ENCODE measurements at places on chromosomes 12 and 14. TPM values are rescaled to one million over a fixed set of nuclear protein-coding genes. Genes with fewer than 3 reads are reported as not detected.

Gene MMP14
- polyA plus RNA-seq = 108 TPM

Gene RAPGEF3
- polyA plus RNA-seq = 7.9 TPM

Gene B4GALNT3
- polyA plus RNA-seq = 5.9 TPM

Gene NGB
- 3.1 TPM for polyA plus RNA-seq

Gene SERPINA12
- not detected for polyA plus RNA-seq

Gene TAC3
- 13.5 TPM for polyA plus RNA-seq

Gene AQP6
- polyA plus RNA-seq = 0.49 TPM

Gene NUAK1
- polyA plus RNA-seq = 3.1 TPM

Gene DTX1
- polyA plus RNA-seq = 9.1 TPM

Gene GPR132
- 1.5 TPM for polyA plus RNA-seq

Gene TAS2R50
- 0.04 TPM for polyA plus RNA-seq

Gene TPH2
- 0.04 TPM for polyA plus RNA-seq

Gene RFX4
- polyA plus RNA-seq = 0.13 TPM

Gene FOXA1
- 36.0 TPM for polyA plus RNA-seq

Gene C12orf54
- not detected for polyA plus RNA-seq

Gene DPF3
- polyA plus RNA-seq = 3.5 TPM

Gene RABGGTA
- 29.0 TPM for polyA plus RNA-seq

Gene LRRC9
- polyA plus RNA-seq = 0.13 TPM

Gene FAIM2
- polyA plus RNA-seq = 8.9 TPM

Gene TAS2R13
- polyA plus RNA-seq = 0.03 TPM

Gene TBX5
- polyA plus RNA-seq = not detected

Gene PRR4
- polyA plus RNA-seq = 6.1 TPM

Gene PLA2G1B
- 0.79 TPM for polyA plus RNA-seq

Gene INSM2
- 0.03 TPM for polyA plus RNA-seq

Gene HOXC13
- polyA plus RNA-seq = not detected

Gene SIX6
- not detected for polyA plus RNA-seq

Gene TEAD4
- polyA plus RNA-seq = 5.5 TPM

Gene NXPH4
- 0.91 TPM for polyA plus RNA-seq

Gene RECQL
- 22.3 TPM for polyA plus RNA-seq

Gene BHLHE41
- 21.0 TPM for polyA plus RNA-seq

Gene FAR2
- 18.1 TPM for polyA plus RNA-seq

Gene ESRRB
- 0.18 TPM for polyA plus RNA-seq

Gene PLBD1
- polyA plus RNA-seq = 37.9 TPM

Gene TMEM30B
- polyA plus RNA-seq = 36.6 TPM

Gene PLEKHG7
- polyA plus RNA-seq = 0.54 TPM

Gene TRAF3
- 16.3 TPM for polyA plus RNA-seq

Gene CLEC4C
- polyA plus RNA-seq = 0.07 TPM

Gene CDH24
- 10.5 TPM for polyA plus RNA-seq

Gene TAS2R46
- 0.13 TPM for polyA plus RNA-seq

Gene CCDC196
- 0.72 TPM for polyA plus RNA-seq

Gene WBP11
- polyA plus RNA-seq = 45.6 TPM

Gene SPX
- polyA plus RNA-seq = 3.5 TPM

Gene LIN7A
- 10.1 TPM for polyA plus RNA-seq

Gene B3GNT4
- 1.8 TPM for polyA plus RNA-seq

Gene SLC38A6
- 27.1 TPM for polyA plus RNA-seq

Gene SLC38A4
- polyA plus RNA-seq = 1.3 TPM

Measured in large intestine (tissue), 12 donors.